ENCODE measurements at places on chromosomes 12 and 14.

GRCh38 chr12:108561852-108562347, 496 bp upstream of the ISCU start:
- DNase-seq, result no peak

DNA sequence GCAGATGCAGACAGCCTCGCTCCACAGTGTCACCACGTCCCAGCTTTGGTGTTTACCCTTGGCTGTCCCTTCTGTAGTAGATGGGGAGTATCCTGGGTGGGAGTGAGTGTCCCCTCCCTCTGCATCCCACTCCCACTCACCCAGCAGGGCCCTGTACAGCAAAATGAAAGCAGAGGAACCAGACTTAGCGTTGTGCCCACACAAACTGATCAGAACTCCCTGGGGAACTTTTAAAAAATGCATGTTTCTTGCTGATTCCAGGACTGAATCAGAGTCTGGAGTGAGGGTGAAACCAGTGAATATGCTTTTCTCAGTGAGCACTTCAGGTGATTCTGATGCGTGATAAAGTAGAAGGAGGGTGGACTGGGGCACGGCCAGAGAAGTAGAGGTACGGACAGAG, 2.9 kb downstream of the ACVRL1 start:
- no peak for DNase-seq

DNA sequence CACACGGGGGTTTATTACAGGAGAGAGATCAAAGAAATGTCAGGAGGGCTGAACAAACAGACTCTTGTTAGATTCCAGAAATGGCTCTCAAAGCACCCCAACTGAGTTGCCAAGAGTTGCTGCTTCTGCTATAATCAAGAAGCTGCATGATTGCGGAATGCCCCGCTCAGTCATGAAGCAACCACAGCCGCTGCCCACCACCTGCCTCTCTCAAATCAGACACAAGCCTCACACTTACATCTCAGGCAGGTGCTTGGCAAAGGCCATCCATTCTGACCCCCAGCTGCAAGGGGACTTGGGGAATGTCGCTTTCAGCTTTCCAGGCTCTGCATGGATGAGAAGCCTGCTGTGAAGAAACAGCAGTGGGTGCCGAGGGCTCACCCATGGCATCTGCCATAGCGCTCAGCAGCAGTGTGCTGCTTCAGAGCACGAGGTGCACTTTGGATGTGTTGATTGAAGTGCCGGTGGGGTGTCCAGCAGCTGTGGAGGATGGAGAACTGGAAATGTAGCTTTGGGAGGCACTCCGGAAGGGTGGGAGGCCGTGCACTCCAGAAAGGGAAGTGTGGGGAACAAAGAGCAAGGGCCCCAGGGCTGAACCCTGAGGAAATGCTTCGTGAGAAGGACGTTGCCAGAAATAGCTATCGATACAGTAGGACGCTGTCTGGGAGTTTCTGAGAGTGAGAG, 37.7 kb downstream of the LRRC74A start:
- DNase-seq, result no peak

- no peak for DNase-seq
Observed at GRCh38 chr12:80170915-80171314, 71.6 kb downstream of the OTOGL start.

DNA sequence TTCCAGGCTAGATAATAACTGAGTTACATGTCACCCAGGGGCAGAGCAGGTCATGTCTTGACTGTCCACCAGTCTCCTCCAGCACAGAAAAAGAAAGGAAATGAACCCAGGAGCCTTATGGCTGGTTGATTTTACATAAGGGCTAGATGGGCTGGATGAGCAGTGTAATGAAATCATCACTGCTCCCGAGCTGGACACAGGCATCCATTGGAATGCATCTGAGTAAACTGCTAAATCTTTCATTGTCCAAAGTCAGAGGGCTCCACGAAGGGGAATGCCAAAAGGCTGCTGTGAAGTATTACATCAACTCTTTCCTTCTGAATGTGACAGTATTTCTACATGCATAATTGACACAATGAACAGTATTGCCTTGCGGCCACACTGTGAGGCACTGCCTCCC, 30.1 kb upstream of the TSPAN11 start:
- DNase-seq, result no peak

Measured in hematopoietic multipotent progenitor cell treated with erythropoietin and hydrocortisone succinate and interleukin-3 and kit ligand, for 8 days (in vitro differentiated cells).